Bronchial epithelial cell (primary cell): ENCODE measurements at places on chromosomes 13 and 19.

DNA sequence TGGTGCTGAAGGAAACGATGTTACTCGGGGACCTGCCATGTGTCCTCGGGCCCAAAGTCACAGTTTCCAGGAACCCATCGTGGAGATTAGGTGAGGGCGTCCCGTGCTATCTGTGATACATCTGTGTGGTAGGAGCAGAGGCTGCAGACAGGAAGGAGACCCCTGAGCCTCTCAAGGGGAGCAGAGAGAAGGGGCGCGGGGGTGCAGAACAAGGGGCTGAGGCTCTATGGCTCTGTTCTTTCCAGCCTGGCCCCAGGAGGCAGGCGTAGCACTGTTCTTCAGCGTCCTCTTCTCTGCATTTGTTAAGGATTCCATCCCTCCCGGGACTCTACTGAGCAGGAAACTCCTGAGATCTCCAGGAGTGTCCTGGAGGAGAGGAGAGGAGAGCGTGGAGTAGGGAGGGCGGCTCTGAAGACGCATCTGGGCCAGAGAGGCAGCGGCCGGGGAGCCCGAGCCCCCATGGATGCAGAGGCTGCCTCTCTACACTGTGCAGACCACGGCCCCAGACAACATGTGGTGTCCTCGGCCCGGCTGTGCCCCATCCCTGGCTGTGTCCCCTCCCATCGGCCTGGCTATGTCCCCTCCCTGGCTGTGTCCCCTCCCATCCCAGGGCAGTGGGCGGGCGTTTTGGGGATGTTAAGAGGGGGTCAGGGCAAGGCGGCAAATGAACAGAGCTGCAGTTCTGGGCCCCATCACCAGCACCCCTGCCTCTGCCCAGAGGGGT is 118.0 kb downstream of the ATP11A start:
- DNase-seq = no peak

DNA sequence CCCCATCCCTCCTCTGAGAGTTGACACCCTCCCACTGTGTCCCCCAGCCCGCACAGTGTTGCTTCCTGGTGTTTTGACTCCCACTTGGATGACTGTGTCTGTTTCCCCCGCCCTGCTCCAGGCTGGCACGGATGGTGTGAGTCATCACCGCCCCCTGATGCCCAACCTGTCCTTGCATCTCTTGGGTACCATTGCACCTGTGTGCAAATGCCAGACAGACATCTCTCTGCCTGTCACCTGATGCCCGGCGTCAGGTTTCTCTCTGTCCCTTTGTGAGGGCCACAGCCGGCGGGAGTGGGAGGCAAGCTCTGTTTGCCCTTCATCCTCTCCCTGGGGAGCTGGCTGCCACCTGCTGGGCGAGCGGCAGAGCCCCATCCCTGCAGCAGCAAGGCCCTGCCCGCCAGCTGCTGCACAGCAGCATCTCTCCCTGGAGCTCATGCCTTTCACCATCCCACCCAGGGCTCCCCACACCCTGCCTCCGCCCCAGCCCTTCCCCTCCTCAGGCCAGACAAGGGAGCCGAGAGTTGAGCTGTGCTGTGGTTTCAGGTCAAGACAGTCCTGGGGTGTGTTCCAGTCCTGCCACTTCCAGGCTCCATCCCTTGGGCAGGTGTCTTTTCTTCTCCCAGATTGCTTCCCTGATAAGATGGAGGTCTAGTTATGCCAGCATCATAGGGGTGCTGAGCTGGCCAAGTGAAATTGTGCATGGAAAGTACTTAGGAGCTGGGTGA is 29.7 kb downstream of the NKPD1 start:
- DNase-seq = peak; percentile 62

- no peak for DNase-seq
Observed at GRCh38 chr13:22121146-22121739, 450.4 kb downstream of the FGF9 start.

- DNase-seq = peak; percentile 88
Observed at GRCh38 chr19:7506385-7507328, 9.2 kb upstream of the ZNF358 start.

GRCh38 chr13:99174533-99175100 is 26.0 kb upstream of the UBAC2 start:
- DNase-seq = no peak

- DNase-seq = no peak
Observed at GRCh38 chr13:40922437-40923040, 96.6 kb downstream of the ELF1 start.

DNA sequence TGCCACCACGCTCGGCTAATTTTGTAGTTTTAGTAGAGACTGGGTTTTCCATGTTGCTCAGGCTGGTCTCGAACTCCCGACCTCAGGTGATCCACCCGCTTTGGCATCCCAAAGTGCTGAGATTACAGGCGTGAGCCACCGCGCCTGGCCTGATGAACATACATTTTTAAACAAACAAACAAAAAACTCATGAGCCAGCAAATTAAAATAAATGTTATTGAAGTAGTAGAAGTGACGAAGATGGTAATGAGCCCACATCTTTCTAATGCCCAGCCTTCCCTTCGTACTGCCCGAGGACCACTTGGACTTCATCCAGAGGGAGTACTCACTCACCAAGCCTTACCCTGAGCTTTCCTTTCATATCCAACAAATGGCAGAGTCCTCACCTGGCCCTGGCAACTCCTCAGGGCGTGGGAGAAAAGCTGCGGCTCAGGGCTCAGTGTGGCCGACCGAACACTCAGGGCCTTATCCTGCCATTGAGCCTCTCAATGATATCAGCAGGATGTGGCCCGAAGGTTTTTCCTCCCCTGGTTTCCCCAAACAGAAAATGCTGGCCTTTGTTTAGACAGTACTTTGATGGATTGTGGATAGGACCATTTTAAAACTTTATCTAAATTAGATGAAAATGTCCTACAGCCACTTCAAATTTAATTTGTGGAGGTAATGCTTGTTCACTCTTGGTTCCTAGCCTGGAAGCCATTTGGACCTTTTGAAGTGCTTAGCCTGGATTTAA is 22.8 kb upstream of the ABCC4 start:
- no peak for DNase-seq

- DNase-seq = peak; percentile 83
Observed at GRCh38 chr19:49676136-49676783, 811 bp upstream of the PRMT1 start.

DNA sequence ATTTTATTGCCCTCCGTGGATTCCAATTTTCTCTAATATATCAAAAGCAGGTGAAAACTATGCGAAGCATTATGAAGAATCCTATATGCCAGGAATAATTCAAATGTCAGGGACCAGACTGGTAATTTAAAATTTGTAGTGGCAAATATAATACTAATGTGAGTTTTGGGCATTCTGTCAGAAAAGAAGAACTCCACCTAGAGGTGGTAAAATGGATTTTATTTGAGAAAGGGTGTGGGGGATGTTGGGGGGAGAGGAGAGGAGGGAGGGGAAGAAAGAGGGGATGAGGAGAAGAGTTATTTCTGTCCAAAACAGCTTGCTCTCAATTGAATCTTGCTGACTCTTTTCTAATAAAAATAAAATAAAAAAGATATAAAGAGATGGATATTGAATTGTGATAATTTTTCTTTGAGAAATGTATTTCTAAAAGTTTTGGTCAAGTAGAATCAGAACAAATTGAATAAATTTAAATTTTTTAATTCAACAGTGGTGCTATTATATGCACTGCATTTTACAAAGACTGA is 929.3 kb upstream of the SLITRK5 start:
- DNase-seq = no peak

DNA sequence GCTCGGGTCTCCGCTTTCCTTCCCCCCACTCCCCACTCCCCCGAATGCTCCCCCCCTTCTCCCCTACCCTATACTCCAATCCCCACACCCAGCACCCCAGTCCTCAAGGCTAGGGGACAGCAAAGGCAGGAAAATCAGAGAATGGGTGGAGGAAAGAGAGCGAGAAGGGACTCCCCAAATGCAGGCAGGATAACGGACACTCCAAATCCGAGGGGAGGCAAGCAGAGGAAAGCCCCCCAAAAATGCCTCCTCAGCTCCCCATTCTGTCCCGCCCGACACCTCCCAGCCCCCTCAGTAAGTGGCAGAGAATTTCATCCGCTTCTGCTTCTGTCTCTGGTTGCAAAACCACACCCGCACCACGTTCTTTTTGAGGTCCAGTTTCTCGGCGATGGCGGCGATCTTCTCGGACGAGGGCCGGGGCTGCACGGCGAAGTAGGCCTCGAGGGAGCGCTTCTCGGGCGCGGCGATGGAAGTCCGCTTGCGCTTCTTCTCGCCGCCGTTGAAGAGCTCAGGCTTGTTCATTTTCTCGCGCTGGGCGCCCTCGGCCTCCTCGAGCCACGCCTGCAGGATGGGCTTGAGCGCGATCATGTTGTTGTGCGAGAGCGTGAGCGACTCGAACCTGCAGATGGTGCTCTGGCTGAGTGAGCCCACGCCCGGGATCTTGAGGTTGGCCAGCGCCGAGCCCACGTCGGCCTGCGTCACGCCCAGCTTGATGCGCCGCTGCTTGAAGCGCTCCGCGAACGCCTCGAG is 2.1 kb downstream of the POU4F1 start:
- DNase-seq = no peak

DNA sequence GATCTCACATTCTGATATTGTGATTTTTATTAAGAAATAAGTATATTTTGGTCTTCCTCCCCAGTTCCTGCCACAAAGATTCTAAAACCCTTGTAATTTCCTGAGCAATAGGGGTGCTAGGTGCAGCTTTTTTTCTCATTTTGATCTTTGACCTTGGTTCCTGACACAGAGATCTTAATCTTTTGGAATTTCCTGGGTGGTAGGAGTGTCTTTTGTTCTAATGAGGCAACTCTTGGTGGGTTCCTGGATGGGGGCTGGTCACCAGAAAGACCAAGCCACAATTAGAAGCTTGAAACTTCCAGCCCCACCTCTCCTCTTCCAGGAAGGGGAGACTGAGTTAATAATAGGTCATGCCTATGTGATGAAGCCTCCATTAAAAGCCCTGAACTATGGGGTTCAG is 334.6 kb downstream of the FOXO1 start:
- DNase-seq = no peak

- no peak for DNase-seq
Observed at GRCh38 chr13:73317140-73317539, 258.3 kb downstream of the KLF5 start.

DNA sequence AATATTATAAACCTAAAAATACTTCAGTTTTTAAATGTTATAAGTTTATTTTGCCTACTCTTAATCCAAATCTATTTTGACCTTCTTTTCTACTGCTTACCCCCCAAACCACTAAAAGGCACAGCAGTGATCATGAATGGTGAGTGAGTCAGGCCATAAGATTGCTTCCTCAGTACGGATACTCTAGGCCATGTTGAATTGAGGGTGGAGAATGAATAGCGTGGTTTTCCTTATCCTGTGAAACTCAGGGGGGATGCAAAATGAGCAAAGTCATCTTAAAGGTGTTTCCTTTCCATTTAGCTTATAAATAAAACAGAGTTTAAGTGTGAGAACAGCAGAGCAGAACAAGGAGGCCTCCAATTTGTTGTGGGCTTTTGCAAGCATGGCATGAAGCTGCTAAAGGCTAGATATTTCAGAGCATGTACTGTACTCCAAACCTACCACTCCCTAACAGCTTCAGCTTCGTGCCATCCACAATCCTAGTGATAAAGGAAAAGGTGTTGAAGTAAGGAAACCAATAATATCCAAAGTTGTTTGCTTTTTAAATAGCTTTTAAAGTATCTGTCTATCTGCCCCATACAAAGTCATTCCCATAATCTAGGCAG is 25.0 kb downstream of the SERPINE3 start:
- peak; percentile 33 for DNase-seq

DNA sequence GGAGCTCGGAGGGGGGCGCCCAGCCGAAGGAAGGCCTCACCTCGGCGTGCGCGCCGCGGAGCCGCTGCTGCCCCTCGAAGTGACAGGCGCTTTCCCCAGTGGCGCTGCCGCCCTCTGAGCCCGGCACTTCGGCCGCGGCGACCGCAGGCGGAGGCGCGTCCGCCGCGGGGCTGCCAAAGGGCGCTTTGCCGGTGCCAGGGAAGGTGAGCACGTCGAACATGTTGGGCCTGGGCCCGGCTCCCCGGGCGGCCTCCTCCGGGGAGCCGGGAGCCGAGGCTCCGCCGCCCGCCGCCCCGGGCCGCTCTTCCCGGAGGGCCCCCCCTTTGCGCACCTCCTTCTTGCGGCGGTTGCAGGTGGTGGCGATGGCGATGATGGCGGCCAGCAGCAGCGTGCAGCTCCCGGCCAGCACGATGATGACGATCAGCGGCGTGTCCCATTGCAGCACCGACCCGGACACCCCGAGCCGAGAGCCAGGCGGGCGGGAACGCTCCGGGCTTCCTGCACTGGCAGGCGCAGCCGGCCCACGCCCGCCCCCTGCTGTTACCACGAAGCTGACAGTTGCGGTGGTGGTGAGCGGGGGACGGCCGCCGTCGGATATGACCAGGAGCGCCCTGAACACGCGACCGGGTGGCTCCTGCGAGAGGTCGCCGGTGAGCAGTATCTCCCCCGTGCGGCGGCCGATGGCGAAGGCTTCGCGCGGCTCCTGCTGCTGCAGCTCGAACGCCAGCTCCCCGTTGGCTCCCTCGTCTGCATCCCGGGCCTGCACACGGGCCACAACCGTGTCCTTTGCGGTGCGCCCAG is 2.5 kb downstream of the PCDH8 start:
- DNase-seq = no peak

GRCh38 chr19:10920288-10920655 is 8.2 kb downstream of the YIPF2 start:
- DNase-seq = no peak

GRCh38 chr13:74770361-74770760 is 636.2 kb upstream of the KLF12 start:
- peak; percentile 76 for DNase-seq

GRCh38 chr19:1171755-1172352 is 2.2 kb downstream of the SBNO2 start:
- no peak for DNase-seq

- no peak for DNase-seq
Observed at GRCh38 chr13:72412481-72412880, 314.9 kb downstream of the MZT1 start.

DNA sequence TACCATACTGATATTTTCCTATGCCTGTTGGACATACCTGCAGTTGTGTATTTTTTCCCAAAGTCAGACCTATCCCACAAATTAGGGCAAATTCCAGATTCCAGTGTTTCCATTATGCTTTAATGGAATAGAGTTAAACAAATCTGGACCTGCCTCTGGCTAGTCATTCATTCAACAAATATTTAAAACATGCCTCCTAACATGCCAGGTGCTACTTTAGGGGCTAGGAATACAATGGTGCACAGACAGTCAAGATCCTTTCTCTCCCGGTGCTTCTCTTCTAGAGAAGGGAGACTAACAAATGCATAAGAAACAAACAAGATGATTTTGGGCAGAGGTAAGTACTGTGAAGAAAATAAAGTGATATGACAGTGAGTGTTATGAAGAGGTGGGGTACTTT is 7.5 kb upstream of the WDFY2 start:
- DNase-seq = peak; percentile 83

DNA sequence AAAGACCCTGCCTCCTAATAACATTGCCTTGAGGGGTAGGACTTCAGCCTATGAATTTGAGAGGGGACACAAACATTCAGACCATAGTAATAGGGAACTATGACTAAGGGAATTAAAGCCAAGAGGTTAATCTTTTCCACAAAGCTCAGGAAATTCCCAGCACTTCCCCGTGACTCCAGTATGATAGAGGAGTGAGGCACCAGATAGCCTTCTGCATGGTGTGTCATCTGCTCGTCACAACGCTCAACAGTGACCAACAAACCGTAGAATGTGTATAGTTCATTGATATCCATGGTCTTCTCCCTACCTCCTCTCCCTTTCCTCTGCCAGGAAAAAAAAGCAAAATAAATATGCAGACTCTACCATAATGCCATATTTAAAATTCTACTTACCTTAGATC is 64.4 kb downstream of the B3GLCT start:
- peak; percentile 17 for DNase-seq

- peak; percentile 13 for DNase-seq
Observed at GRCh38 chr13:100497389-100497788, 91.2 kb downstream of the GGACT start.
